ENCODE measurements at places on chromosomes 6 and 20.

DNA sequence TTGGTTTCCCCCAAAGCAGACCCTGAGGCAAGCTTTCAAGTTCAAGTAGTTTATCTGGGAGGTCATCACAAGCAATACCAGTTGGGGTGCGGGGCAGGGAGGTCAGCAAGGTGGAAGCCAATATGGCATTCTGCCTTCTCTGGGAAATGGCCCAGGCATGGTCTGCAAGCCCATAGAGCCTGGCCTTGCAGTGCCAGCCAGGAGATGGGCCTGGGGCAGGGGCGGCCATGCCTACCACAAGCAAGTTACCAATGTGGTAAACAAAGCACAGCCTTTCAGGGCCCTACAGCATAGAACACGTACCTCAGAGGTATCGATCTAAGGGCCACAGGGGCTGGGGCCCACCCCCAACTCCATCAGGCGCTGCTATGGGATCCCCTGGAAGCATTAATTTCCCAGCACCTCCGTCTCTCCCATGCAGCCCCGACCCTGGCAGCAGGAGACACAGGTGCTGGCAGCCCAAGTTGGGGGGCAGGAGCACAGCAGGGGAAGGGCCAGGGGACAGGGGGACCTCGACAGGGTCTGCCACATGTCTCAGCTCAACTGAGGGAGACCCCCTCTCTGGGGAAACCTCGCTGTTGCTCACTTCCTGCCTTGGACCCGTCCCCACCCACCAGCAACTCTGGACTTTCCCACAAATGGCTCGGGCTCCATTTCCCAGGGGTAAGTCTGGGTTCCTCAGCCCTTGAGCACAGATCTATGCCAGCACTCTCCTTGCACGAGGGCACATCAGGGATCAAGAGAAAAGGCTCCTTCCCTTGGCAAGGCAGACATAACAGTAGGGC, 369.0 kb downstream of the PREX1 start:
- no peak for DNase-seq

DNA sequence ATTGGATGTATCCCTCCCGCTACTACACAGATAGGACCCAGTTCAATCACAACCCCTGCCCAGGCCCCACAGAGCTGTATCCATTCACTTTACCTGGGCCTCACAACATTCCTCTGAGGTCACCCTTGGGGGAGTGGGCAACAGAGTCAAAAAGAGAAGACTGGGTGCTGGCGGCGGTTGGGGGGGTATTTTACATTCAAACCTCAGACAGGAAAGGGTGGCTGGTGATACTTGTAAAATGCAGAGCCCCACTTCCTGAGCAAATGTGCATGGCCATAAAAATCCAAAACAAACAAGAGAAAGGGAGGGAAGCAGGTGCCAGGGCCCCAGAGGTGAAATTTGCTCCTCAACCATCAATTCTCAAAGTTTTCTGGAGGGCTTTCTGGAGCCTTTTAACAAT, 3.5 kb downstream of the LRFN2 start:
- no peak for DNase-seq

DNA sequence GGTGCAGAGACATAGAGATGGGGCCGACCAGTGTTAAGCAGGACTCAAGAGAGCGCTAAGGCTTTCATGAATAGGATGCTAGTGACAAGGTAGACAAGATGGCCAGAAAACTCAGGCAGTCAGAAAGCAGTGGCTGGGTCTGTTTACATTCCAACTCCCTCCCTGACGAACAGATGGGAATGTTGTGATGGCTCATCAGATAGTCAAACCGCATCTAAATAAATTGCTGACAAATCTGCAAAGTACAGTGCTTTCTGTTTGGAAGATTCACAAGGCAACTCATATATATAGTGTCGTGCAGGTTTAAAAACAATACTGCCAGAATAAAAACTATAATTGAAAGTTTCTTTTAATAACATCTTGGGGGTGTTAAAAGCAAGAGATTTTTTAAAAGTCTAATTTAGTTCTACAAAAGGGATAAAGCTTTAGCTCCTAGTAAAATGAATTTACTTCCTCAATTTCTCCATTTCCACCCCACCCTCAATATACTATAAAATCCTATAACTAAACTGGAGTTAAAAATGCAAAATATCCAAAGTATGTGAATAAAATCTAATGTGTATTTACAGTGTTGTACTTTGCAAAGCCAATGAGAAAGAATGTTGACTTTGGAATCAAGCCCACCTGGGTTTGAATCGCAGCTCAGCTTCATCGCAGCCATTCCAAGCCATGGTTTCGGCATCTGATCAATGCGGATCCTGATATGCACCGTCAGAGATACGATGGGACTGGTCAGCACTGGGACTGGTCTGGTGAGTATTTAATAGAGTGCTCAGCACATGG, 247.3 kb upstream of the PDE10A start:
- DNase-seq = no peak

- no peak for DNase-seq
These were observed 43.0 kb downstream of the MRS2 start for GRCh38 chr6:24445704-24446103.

DNA sequence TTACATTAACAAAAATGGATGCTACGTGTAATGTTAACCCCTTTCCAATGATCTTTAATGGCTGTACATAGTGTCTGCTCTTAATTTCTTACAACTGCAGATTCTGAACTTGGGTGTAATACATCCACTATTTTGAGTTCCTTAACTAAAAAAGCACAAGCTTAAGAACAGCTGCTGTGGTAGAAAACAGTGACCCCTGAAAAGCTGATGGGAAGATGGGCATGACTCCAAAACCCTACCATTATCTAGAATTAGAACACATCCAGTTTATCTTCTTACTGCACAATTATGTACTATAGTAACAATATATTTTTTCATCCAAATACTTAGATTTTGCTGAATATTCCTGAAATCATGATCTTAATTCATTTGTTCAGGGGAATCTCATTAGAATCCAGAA, 49.3 kb downstream of the LYRM4 start:
- no peak for DNase-seq

GRCh38 chr6:84428300-84428907, 201.0 kb upstream of the CEP162 start:
- DNase-seq = peak; percentile 15

GRCh38 chr20:50745634-50746137, 14.3 kb downstream of the PARD6B start:
- DNase-seq = no peak

GRCh38 chr20:17223553-17223952, 3.3 kb upstream of the PCSK2 start:
- no peak for DNase-seq

- DNase-seq = no peak
These were observed 13.2 kb upstream of the SERPINB9 start for GRCh38 chr6:2916158-2916925.
